ENCODE measurements at places on chromosomes 4 and X.

GRCh38 chrX:13859724-13860123 is 42.8 kb upstream of the GPM6B start:
- DNase-seq, result no peak

GRCh38 chr4:93646233-93646930 is 182.2 kb upstream of the ATOH1 start:
- no peak for DNase-seq

DNA sequence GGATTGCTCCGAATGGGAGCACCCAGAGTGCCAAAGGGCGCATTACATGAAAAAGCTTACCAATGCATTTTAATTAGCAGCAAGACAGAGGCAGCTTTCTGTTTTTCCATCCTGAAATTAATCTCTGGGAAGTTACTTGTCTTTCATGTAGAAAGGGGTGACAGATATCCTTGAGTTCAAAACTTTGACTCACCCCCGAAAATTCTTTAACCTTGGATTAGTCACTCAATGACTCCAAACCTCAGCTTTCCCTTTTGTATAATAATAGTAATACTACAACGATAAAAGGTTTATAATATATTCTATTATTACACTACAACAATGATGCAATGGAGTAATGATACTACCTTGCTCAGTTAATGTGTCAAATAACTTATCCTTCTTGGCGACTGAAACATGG is 126.3 kb downstream of the ADAMTS3 start:
- DNase-seq, result peak; percentile 12

GRCh38 chrX:131752493-131753198 is 208.8 kb downstream of the OR13H1 start:
- no peak for DNase-seq
